ENCODE measurements at places on chromosomes 7 and 10.
A peak's percentile ranks its signal among the peaks of the same experiment; 100 is the strongest.

DNA sequence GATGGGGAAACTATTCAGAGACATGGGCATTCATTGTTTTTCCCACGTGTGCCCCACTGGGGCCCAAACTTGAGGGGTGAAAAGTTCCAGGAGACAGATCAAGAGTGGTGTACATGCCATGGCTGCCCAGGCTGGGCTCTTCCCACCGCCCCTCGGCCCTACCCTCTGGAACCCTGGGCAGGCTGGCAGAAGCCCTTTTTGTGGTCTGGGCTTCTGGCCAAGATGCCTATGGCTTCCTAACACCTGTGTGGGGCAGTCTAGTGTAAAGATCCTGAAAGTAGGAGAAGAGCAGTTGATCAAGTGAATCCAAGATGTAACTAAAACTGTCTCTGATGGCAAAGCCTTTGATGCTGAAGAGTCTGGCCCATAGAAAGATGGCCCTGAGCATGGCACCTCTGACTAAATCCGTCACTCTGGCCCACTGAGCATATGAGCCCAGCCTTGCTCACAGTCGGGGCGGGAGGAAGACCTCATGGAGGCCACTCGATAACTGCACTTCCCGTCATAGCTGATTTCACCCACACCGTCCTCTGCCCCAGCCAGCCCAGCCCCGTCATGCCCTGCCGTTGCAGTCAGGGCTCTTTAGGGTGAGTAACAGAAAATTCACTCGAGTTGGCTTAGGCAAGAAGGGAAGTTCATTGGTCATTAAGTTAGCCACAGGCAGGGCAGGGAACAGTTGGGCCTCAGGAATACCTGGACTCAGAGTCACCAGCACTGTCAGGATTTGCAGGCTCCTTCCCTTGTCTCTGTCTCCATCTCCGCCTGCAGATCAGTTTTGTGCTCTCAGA lies 37.9 kb upstream of the MTPAP start:
- DNase-seq: no peak

DNA sequence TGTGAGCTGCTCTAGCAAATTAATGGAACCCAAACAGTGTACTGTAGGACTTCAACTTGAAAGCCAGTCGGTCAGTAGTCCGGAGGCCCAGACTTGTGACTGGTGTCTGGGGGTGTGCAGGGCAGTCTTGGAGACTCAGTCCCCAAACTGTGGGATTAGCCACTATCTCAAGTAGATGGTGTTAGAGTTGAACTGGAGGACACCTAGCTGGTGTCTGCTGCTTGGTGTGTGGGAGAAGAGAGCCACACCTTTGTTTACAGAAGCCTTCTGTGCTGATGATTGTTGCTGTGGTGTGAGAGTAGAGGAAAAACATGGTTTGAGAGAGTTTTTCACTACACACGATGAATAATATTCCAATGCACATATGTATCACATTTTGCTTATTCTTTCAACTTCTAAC lies 47.4 kb downstream of the CUL2 start:
- no peak for DNase-seq

- DNase-seq: no peak
Observed at GRCh38 chr10:90969947-90970673, 49.2 kb upstream of the ANKRD1 start.

- DNase-seq: no peak
Observed at GRCh38 chr10:125269716-125270115, 109.4 kb upstream of the CTBP2 start.

GRCh38 chr7:77252506-77252905 lies 52.9 kb upstream of the FGL2 start:
- DNase-seq: no peak

- no peak for DNase-seq
Observed at GRCh38 chr7:113649556-113649955, 269.3 kb downstream of the PPP1R3A start.

DNA sequence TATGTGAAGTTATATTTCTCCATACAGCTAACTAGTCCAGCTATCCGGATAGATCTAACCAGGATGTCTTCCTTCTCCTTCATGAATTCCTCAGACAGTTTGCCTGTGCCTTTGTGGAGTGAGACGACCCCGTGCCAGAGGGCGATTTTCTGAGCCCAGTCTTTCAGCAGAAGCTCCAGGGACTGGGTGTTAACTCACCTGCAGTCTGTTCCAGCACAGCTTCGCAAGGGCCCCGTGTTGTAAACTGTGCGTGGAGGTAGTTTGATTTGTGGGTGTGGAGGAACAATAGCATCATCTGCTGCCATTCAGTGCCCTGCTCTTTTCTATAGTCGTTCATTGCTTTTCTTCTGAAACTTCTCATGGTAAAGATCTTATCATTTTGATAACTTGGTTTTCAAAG lies 103.8 kb downstream of the INPP5A start:
- DNase-seq: no peak

DNA sequence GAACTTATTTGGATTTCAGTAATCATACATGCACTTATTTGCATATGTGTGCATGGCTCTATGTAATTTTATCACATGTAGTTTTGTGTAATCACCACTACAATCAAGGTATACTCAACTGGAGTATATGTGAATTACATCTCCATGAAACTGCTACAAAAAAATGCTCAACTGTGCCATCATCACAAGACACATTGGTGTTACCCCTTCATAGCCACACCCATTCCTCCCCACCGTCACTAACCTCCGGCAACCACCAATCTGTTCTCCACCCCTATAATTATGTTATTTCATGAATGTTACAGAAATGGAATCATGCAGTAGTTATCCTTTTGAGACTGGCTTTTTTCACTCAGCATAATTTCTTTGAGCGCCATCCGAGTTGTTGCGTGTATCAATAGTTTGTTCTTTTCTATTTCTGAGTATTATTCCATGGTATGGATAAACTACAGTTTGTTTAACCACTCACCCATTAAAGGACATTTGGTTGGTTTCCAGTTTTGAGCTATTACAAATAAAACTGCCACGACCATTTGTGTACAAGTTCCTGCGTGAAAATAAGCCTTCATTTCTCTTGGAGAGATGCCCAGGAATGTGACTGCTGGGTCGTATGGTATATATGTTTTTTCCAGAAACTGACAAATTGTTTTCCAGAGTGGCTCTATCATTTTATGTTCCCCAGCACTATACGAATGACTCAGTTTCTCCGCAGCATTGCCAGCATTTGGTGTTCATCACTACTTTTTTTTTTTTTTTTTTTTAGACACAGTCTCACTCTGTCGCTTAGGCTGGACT lies 11.3 kb upstream of the SMO start:
- DNase-seq: peak; percentile 20

- DNase-seq: peak; percentile 62
Observed at GRCh38 chr7:33062023-33062781, at the start of gene NT5C3A. Gene NT5C3A, minus strand, starts transcription at chr7:33062776. Its CDS starts 71 bp downstream, at chr7:33062705.

GRCh38 chr10:103102195-103102594 lies 90.9 kb downstream of the NT5C2 start:
- DNase-seq: no peak

- no peak for DNase-seq
Observed at GRCh38 chr10:77592946-77593636, 44.5 kb downstream of the KCNMA1 start.

DNA sequence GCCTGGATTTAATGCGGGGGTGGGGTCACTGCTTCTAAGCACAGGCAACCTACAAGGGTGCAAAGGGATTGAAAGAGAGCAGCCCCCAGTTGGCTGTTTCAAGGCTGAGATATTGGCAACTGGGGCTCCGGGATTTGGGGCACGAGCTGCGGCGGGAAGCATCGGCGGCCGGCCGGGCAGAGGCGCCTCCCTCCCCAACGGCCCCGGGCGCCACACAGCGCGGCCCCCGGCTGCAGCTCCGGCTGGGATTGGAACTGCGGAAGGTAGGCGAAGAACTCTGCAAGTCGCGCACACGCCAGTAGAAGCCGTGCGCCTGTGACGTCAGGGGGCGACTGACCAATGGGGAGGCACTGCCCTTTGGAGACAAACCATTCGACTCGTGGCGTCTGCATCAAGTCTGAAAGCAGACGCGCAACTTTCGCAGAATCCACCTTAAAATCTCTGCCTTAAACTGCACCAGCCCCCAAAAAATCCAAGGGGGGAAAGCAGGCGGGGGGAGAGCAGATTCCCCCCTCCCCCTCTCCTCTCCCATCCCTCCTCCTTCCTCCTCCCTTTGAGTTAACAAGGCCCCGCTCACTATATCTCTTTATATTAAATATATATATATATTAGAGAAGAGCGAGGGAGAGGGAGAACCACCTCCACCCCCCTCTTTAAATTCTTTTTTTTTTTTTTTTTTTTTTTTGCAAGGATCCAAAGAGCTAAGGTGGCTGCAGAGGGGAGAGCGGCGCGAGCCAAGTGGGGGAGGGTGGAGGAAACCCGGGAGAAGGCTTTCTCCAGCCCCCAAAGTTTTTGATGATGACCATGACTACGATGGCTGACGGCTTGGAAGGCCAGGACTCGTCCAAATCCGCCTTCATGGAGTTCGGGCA lies at the start of gene DLX6:
Gene DLX6 (plus strand): TSS at position 371 of the 872 bp plus-strand sequence. CDS start 425 bp downstream, at position 796.
- peak; percentile 85 for DNase-seq

- no peak for DNase-seq
Observed at GRCh38 chr10:14412624-14413023, 81.9 kb upstream of the FRMD4A start.

DNA sequence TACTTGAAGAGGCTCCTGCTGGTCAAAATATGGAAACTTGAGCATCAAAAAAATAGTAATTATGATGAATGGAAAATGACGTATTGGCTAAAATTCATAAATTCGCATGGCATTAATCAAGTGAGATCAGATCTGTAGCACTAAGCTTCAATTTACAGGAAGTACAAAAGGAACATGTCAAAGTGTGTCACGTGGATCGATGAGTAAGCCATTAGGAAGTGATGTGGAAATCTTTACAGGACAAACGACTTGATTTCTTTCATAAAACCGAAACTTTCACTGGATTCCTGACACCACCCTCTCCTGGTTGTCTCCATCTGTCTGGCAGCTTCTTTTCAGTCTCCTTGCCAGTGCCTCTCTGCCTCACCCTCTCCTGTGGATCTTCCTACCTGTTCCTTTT lies 25.8 kb downstream of the AKR1C8 start:
- no peak for DNase-seq

DNA sequence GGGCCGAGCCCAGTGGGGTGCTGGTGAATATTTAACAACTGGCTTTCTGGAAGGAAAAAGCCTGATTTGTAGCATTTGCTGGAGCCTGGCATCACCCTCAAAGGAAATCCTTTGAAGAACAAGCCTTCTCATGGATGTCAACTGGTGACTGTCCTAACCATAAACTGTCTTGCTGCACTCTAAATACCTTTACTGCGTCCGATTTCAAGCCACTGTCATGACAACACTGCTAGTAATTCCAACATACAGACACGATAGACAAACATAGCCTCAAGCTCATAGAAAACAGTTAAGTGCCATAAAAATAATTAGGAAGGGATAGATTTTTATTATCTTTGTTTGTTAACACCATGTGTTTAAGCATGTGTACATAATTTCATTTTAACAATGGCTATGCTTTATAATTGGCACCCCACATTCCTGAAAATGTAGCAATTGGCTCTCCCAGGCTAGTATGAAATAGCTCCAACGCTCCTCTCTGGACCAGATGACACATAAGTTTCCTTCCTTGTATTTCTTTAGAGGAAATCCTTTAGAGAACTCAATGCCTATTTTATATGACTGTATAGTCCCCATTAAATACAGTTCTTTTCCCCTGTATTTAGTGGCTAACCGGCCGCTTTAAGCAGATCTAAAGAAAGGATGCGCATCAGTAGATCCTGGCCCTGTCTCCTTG lies 273.4 kb downstream of the PRPF18 start:
- DNase-seq: no peak

GRCh38 chr10:80108576-80109239 lies 23.8 kb upstream of the PLAC9 start:
- no peak for DNase-seq

DNA sequence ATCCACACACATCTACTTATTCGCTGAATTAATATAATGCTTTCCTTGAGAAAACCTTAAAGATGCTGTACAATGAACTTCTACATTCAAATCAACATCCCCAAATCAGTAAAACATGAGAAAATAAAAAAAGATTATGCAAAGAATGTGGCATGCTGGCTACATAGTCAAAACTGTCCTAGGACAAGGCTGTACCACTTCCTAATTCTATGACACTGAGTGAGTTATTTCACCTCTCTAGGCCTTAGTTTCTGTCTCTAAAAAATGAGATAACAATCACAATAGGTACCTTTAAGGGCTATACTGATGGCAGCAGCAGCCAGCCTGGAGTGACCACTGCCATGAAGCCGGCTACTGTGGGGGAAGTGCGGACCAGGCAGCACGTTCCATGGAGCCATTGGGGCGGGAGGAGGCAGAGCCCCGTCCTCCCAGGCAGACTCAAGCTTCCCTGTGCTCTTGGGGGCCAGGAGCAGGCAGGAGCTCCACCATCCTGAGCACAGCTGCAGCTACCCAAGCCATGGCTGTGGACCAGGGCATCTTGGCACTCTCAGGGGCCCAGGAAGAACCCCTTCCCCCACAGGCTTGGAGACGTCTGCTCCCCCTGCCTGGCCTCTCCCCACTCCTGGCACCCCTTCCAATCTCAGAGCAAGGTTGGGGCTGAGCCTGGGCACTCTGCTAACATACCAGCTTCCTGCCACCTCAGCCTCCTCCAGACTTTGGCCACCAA lies 110.2 kb downstream of the ELAPOR2 start:
- DNase-seq: no peak

- no peak for DNase-seq
Observed at GRCh38 chr7:84249656-84250055, 55.1 kb upstream of the SEMA3A start.

DNA sequence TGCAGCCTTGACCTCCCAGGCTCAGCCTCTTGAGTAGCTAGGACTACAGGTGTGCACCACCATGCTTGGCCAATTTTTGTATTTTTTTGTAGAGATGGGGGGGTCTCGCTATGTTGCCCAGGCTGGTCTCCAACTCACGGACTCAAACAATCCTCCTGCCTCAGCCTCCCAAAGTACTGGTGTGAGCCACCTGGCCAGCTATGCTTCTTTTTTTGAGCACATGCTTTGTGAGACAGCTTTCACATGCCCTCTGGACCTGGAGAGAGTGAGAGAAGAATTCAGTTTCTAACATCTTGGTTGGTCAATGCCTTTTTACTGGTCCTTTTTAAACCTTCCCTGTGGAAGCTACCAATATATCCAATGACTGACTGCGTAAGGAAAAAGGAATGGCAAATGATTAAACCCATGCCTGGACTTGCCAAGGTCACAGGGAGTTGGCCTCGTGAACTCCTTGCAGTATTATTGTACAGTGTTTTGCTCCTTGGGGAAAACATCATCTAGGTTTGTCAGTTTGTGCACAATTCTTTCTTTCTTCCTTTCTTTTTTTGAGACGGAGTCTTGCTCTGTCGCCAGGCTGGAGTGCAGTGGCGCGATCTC lies 6.2 kb upstream of the FOXK1 start:
- DNase-seq: no peak

- no peak for DNase-seq
Observed at GRCh38 chr7:4828720-4829383, 33.0 kb downstream of the PAPOLB start.

Measured in tongue (tissue), 3 donors.